Osteoblast (primary cell): ENCODE measurements at places on chromosomes 11 and 22. TPM values are rescaled to one million over a fixed set of nuclear protein-coding genes. Genes with fewer than 3 reads are reported as not detected.

TPP1 gene
- total RNA-seq, result 120 and 127 TPM in 2 replicates

POGLUT3 gene
- 29.0 and 33.3 TPM in 2 replicates for total RNA-seq

ZNRD2 gene
- 37.1 and 42.3 TPM in 2 replicates for total RNA-seq

MYO7A gene
- total RNA-seq, result under 0.01 TPM in 2 replicates

C11orf52 gene
- total RNA-seq, result 1.2 and 1.4 TPM in 2 replicates

ZNHIT2 gene
- 12.3 and 12.4 TPM in 2 replicates for total RNA-seq

COMT gene
- 220 and 288 TPM in 2 replicates for total RNA-seq

NXPE2 gene
- total RNA-seq, result under 0.01 and 0.29 TPM in 2 replicates

LRP5 gene
- total RNA-seq, result 16.3 and 18.6 TPM in 2 replicates

GGT1 gene
- 0.36 and 0.59 TPM in 2 replicates for total RNA-seq

C1QTNF5 gene
- 35.9 and 41.3 TPM in 2 replicates for total RNA-seq

DSCAML1 gene
- not detected in 2 replicates for total RNA-seq

TBX1 gene
- under 0.01 TPM in 1 of 2 replicates, not detected in the other for total RNA-seq

DNA sequence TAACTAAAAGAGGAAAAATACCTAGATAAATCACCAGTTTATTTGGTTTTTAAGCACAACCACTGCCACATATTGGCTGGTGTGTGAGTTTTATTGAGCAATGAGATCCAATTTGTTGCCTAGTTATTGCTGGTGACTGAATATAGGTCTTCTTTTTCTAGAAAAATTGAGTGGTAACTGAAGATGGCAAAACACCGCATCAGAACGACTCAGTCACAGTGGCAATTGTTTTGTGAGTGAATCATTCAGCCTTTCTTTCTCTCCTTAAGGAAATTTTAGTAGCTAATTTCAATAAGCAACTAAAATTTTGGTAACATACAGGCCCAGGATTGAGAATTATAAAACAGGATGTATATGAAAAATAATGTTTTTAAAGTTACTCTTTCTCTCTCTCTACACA lies 533.0 kb downstream of the KCNA4 start:
- DNase-seq, result no peak

DNA sequence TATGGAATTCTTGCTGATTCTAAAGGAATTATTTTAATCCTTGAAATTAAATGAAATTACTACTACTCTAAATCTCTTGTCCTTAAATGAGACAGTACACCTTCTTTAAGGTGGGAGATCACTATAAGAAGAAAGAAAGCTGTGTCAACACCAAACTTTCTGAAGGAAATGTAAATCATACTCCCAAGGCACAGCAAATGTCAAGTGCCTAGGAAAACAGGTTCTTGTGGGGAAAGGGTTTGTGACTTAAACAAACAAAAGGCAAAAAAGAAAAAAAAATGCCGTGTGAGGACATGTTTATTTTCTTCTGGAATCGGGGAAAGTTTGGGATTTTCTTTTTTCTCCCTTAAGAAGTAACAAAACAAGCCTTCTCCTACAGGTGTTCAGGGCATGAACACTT lies 745.1 kb downstream of the DLG2 start:
- no peak for DNase-seq

GRCh38 chr22:41204066-41204465 lies 1.0 kb upstream of the L3MBTL2 start:
- no peak for DNase-seq

- DNase-seq, result peak; percentile 1
Observed at GRCh38 chr11:109697140-109697843, 275.3 kb downstream of the C11orf87 start.

DNA sequence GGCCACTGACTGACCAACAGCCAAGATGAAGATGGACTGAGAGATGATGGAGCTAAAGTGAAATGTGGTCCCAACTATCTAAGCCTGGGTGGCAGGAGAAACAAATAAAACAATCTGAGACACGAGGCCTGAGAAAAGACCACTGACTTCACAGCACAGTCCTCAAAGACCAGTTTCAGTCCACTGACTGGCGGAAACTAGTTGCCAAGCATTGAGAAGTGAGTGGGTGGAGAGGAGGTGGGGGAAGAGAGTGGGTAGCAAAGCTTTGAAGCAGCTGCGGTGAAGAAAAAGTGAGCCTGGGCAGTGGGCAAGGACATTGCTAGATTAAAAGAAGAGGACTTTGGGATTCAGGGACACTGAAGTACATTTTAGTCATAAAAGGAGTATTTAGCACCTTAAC lies 1.9 kb downstream of the MS4A1 start:
- no peak for DNase-seq

DNA sequence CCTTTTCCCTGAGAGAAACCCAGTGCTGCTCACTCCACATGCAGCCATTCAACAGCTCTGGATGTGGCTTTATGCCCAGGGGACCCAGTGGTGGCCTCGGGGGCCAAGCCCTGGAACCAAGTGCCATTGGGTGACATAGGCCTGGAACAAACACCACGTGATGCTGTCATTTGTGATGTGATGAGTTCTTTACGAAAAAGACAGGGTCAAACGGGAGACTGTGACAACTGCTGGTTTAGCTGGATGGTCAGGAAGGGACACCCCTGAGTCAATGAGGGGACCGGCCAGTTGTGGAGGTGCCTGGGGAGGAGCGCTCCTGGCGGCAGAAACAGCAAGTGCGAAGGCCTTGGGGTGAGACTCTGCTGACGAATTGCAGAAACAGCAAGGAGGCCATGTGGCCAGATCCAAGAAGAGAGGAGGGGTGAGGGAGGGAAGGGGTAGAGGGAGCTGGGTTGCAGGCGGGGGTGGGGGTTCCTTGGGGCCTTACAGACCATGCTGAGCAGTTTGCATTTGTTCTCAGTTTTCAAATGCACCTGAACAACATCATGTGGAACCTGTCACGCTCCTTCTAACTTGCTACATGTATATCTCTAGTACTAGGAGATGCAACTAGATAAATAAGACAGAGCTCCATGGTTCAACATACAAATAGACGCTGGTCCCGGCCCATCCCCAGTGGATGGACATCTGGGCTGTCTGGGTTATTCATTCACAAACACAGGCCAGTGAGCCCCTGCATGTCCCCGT lies 56.1 kb downstream of the IGLL5 start:
- DNase-seq, result peak; percentile 57

DNA sequence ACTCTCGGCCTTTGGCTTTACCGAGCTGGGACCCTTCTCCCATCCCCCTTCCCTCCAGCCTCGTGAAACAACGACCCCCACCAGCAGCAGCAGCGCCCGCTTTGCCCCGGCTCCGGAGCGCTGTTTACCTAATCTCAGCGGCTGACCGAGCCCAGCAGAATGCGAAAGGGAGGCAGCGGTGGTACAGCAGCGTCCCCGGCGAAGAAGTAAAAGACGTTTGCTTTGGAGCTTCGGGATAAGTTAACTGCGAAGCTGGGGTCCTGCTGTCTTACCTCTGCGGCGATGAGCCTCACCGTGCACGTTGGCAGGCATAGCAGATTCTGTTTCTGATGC lies 2.0 kb upstream of the LARGE1 start:
- DNase-seq, result peak; percentile 38

DNA sequence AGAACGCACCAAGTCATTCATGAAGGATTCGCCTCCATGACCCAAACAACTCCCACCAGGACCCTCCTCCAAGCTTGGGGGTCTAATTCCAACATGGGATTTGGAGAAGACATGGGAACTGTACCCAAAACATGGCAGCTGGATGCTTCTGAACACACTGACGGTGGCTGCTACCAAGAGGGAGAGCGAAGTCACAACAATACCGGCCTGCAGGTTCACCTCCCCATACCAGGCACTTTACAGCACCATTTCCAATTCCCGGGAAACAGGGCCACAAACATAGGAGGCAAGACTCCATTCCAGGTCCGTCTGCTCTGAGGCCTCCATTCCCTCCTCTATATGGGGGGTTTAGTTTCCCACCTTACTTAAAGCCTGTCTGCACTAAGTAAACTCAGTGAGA lies 75.8 kb downstream of the LINC01488 start:
- DNase-seq, result no peak

GRCh38 chr11:111510311-111510710 lies 1.9 kb downstream of the BTG4 start:
- DNase-seq, result no peak

GRCh38 chr11:47987310-47987709 lies 7.0 kb downstream of the PTPRJ start:
- DNase-seq, result no peak

GRCh38 chr11:65416841-65417701 lies 5.5 kb upstream of the NEAT1 start:
- peak; percentile 77 for DNase-seq

GRCh38 chr11:86161336-86161735 lies 83.2 kb upstream of the EED start:
- no peak for DNase-seq

DNA sequence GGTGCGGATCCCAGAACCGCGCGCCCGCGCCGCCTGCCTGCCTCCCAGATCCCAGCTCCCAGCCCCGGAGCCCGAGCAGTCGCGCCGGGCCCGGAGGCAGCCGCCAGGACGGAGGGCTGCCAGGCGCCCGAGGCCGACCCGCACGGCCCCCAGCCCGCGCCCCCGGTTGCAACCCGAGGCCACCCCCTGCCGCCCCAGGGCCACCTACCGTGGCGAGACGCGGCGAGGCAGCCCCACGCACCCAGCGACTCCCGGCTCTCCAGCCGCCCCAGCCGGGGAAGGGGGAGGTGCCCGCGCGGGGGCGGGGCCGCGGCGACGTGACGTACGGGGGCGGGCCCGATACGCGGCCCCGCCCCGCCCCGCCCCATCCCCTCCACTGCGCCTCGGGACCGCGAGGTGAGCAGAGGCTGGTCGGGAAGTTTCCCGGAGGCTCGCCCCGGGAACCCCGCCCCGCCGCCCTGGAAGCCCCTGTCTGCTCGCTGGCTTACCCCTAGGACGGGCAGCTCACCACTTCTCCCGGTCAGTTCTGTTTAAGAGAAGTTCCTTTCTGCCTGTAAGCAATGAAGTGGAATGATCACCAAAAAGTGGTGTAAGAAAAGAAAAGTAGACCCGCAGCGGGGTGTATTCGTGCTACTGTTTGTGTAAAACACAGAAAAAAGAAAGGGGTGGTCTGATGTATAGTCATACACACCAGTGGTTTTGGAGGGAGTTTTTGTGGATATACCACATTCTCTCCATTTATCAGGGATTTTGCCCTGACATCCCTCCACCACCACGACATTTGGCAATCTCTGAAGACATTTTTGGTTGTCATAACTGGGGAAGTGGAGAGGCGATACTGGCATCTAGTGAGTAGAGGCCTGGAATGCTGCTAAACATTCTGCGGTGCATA lies at the start of gene TPST2:
Gene TPST2, minus strand, starts transcription at position 288 of the 892 bp plus-strand sequence. CDS start 48,502 bp downstream, outside the sequence.
- DNase-seq, result peak; percentile 98

- peak; percentile 98 for DNase-seq
Observed at GRCh38 chr22:45413368-45414211, at the start of the genes RIBC2 and SMC1B. TSS of gene RIBC2 (plus strand) at chr22:45413693. CDS start at chr22:45413887, 194 bp downstream. TSS of gene SMC1B (minus strand) at chr22:45413599. CDS start at chr22:45413567, 32 bp downstream.

GRCh38 chr11:35764417-35764816 lies 101.8 kb downstream of the TRIM44 start:
- DNase-seq, result no peak

DNA sequence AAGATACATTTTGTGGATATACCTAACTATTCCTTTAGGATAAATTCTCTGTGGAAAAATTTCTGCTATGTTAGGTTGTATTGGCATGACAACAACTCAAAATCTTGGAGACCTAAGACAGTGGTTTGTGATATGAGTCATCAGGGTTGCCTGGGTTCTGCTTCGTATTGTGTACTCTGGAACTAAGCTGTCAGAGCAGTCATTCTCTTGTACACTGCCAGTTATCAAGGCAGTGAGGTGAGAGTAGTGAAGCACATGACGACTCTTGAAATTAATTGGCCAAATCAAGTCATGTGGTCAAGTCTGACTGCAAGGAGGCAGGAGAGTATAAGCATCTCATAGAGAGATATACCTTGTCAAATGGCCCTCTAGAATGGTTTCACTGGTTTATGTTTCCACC lies 104.4 kb downstream of the FANCF start:
- DNase-seq, result no peak

- DNase-seq, result no peak
Observed at GRCh38 chr11:9675691-9676090, 11.8 kb downstream of the SWAP70 start.

- DNase-seq, result peak; percentile 98
Observed at GRCh38 chr11:75325713-75326438, 25.6 kb downstream of the ARRB1 start.

DNA sequence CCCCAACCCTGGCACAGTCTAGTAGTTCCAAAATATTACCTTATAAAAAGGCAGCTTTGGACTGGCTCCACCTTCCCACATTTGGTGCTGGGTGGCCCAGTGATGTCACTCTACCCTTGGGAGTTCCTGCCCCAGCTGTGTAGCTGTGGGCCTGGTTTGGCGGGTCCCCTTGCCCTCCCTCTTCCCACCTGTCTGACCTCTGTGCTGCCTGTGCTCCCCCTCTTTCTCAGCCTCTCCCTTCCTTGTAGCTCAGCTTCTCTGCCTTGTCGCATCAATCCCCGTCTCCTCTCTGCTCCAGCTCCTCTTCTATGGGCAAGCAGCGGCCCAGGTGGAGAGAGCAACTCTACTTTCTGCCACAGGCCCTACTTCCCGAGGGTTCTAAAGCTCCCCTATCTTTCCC lies 54.6 kb downstream of the CHRDL2 start:
- no peak for DNase-seq

GRCh38 chr11:14967581-14968243 lies 4.4 kb downstream of the CALCA start:
- DNase-seq, result peak; percentile 22

- peak; percentile 81 for DNase-seq
Observed at GRCh38 chr11:70549386-70549785, 151.1 kb downstream of the CTTN start.

DNA sequence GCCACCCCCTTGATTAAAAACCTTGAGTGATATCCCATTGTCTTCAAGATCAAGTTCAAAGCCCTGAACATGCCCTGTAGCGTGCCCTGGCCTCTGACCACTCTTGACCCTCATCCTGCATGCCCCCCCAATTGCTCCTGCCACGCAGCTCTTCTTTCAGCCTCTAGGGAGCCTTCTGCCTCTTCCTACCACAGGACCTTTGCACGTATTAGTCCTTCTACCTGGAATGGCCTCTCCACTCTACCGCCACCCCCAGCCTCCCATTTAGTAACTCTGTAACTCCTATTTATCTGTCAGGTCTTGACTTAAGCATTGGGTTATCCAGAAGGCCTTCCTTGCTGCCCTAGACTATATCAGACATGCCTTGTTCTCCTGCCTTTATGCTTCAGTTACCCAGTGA lies 203.6 kb downstream of the TRIM29 start:
- DNase-seq, result no peak

- peak; percentile 27 for DNase-seq
Observed at GRCh38 chr22:22894740-22895731, 7.4 kb downstream of the IGLL5 start.

- peak; percentile 90 for DNase-seq
Observed at GRCh38 chr11:118912742-118913410, 12.8 kb downstream of the BCL9L start.
